ENCODE measurements at places on chromosomes 6 and 20.

- no peak for DNase-seq
Measured at GRCh38 chr6:54784011-54784410, 62.6 kb upstream of the FAM83B start.

DNA sequence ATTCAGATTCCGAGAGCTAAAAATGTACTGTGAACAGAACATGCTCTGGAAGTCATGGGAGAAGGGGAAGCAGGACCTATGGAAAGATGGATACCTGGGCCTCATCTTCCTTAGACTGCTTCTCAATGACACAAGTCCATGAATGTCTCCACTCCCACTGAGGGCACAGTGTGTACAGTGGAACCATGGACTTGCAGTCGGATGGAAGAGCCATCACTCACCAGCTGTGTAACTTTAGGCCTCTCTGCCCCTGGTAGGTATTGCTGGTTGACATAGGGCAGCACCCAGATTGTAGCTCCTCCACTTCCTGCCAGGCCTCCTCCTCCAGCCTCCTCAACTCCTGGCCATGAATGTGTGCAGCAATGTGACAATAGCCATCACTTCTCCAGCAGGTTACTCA, 52.5 kb downstream of the MAFB start:
- no peak for DNase-seq

DNA sequence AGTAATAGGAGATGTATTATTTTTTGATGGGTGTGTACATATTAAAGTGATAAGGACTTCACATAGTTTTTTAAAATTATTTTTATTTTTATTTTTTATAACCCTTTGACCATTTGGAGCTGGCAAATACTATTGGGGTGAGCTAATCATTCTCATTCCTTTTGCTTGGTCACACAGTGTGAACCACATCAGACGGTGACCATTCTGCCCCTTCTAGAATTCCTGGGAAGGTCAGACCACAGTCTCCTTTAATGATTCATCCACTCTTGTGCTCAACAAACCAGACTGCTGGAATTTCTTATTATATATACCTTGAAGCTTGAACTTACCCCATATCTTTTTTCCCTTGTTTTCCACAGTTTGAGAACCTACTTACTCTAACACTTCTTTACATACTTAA, 23.9 kb upstream of the PRL start:
- no peak for DNase-seq

GRCh38 chr6:52820198-52820597, 16.6 kb upstream of the GSTA1 start:
- DNase-seq, result no peak

GRCh38 chr20:11324990-11325389, 592.7 kb upstream of the BTBD3 start:
- DNase-seq, result no peak

GRCh38 chr6:24738741-24739140, 19.8 kb upstream of the C6orf62 start:
- no peak for DNase-seq

GRCh38 chr6:7129784-7130569, 22.2 kb downstream of the RREB1 start:
- no peak for DNase-seq

GRCh38 chr6:12582421-12583110, 134.0 kb upstream of the PHACTR1 start:
- no peak for DNase-seq

GRCh38 chr20:43681991-43682410, 15.1 kb downstream of the MYBL2 start:
- peak; percentile 86 for DNase-seq

DNA sequence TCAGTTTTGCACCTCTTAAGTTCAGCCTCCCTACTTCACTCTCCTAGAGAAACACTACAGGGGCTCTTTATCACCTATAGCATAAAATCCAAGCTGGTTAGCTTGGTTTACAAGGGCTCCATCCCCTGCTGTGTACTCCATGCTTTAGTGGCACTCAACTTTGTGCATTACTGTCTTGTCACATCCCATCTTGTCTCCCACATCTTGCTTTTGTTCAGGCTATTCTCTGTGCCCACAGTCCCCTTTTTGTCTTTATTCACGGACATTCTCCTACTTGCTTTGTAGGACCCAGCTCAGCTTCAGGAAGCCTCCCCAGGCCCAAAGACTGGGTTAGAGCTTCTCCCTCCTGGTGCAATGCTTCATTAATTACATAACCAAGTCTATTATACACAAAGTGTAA, 107.9 kb upstream of the SPACA1 start:
- no peak for DNase-seq

GRCh38 chr6:32188381-32189068, 1.5 kb downstream of the PBX2 start:
- DNase-seq, result no peak

DNA sequence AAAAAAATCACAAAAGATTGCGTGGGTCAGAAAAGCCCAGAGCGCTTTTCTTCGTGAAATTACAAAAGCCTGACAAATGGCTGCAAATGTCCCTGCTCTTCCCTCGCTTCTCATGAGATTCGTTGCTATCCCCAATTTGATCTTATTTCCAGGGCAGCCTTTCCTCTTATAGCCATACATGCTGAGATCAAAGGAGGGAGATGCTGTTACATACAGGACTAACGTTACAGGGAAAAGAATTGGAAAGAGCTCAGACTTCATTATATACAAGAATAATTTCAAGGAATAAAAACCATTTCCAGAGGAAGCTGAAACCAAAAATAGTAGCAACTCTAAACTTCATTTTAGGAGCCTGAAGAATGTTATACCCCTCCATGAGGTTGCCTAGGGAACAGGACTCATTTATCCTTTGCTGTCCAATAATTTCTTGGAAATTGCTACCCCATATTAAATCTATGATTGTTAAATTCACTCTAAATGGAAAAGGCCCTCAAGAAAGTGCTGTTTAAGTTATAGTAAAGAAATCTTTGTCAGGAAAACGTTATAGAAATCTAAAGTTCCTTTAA, 81.0 kb downstream of the METTL24 start:
- DNase-seq, result no peak

- no peak for DNase-seq
Measured at GRCh38 chr20:45010399-45010828, 44.1 kb downstream of the STK4 start.

DNA sequence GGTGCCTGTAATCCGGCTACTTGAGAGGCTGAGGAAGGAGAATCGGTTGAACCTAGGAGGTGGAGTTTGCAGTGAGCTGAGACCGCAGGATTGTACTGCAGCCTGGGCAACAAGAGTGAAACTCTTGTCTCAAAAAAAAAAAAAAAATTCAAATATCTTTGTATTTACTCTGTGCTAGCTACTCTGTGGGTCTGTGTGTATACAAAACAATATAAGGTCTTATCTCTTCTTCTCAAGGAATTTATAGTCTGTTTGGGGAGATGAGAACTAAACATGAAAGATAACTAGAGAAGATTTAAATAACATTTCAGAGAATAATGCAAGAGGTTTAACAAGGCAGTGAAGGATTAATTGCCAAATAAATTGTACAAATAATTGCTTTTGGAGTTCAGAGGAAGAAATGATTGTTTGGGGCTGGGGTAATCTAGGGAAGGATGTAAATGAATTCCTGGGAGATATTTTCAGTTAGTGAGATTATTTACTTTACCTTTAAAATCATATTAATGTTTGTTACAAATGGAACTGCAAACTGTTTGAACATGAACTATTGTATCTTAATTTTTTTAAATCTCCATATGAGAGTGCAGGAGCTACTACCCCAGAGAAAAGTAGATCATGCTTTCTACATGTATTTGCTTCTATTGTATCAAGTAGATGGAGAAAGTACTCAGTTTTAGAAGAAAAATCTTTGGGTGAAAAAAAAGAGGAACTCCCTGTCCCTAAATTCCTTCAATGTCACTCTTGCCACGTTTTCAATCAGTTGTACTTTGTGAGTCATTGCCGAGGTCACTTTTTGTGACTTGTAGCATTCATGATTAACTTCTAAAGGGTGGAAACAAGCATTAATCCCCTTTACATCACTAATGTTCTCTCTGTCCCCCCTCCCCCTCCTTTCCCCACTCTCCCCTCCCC, 39.0 kb downstream of the NCOA3 start:
- DNase-seq, result no peak

DNA sequence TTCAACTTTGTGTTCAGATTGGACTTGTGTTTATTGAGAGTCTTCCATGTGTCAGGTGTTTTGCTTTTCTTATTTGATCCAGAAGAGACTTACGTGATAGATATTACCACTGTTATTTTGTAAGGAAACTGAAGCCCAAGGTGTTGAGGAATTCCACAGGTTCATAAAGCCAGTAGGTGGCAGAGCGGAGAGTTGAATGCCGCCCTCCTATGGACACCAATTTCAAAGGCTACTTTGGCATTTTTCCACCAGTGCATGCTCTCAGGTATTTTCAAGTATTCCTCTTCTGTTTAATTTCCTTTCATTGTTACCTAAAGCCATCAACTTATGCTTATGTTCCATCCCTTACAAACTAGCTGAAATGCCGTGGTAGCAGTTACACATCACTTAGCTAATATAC, 14.0 kb upstream of the COL10A1 start:
- no peak for DNase-seq

- no peak for DNase-seq
Measured at GRCh38 chr6:45626087-45626891, 248.6 kb upstream of the SUPT3H start.

DNA sequence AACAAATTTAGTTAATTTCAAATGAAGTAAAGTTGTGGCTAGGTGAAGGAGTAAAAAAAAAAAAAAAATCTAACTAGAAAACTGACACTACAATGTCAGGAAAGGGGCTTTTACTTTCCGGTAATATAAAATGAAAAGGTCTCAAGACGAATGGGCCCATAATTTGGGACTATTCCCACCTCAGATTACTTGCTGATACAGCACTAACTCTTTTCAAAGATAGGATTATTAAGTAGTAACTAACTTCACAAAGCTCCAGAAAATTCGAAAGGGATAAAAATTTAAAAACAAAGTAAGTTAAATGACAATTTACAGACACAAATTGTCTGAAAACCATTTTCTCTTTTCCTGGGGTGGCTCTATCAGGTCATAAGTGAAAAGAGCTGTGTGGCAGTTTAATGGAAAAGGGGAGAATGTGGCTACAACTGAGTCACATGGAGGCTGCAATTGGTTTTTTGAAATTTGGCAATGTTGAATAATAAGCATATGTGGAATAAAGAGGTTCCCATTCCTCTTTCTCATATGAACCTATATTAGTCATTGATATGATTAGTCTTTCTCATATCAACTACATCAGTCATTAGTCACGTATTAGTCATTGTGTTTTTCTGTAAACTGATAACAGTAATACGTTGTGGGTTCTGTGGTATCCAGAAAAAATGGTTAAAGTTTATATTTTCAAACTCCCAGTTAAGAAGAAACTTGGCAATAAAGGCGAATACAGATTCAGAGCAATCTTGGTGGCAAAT, 78.0 kb downstream of the RWDD2A start:
- no peak for DNase-seq

GRCh38 chr6:38567436-38567835, 72.3 kb downstream of the BTBD9 start:
- DNase-seq, result no peak

DNA sequence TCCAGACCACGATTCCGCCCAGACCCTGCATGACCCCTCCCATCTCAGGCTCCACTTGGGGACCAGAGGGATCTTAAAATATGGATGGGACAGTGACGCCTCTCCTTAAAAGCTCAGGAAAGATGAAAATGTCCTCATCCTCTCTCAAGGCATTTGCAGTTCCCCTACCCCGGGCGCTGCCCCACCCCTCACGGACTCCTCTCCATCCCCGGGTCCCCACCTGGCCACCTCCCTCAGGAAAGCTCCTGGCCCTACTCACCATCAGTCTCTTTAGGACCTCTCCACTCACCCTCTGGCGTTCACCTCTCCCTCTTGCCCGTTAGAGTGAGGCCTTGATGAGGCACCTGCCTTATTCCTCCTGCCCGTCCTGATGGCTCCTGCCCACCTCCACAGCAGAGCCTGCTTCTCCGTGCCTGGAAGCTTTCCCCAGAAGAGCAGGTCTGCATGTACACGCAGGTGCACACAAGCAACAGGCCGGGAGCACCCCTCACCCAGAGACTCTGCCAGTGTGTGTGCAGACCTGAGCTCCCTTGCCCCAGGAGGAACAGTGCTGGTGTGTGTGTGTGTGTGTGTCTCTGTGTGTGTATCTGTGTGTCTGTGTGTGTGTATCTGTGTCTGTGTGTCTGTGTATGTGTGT, 105.6 kb upstream of the NXT1 start:
- DNase-seq, result no peak

DNA sequence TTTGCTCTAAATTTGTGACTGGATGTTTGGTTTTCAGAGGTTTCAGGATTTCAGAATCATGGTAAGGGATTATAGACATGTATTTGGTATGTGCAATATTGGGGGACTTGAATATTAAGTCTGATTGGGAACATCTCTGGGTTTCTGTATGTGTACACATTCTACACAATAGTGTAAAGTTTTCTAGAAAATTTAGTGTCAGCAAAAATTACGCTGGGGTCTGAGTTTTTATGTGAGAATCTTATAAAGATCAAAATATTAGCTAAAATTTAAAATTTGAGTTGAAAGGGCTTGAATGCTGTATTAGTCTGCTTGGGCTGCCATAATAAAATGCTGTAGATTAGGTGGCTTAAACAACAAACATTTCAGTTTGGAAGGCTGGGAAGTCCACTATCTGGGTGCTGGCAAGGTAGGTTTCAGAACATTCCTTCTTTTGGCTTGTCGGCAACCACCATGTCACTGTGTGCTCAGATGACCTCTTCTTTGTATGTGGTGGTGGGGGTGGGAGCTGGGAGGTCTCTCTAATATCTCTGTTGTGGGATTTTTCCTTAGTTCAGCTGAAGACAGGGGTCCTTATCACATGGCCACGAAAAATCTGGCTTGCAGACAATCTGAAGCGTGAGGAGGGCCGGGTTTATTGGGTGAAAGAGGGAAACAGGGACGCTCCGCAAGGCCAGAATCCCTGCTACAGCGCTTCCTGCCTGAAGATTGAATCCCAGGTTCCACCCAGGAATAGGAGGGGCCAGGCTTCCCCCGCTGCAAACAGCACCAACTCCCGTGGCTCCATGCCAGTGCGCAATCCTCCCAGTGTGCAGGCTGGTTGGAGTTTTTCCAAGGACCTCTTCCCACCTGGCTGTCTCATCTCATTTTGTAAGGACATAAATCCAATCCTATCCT, 299.7 kb downstream of the PLCB1 start:
- no peak for DNase-seq

GRCh38 chr20:10094566-10095173, 59.9 kb downstream of the ANKEF1 start:
- DNase-seq, result no peak

DNA sequence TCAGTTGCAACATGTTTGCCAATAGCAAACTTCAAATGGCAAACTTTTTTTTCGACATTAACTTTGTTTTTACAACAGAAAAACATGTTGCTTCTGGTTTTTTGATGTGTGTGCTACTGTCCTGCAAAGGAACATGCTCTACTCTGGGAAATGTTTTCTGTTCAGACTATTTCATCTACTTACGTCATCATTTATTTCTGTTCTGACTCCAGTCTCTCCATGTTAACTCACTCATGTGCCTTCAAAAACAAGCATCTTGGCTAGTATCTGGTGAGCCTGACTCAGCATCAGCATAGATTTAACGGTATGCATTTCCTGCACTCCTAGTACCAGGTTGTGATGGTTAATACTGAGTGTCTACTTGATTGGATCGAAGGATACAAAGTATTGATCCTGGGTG, 36.1 kb upstream of the MAP7 start:
- DNase-seq, result no peak

All from GM06990 (cell line).